GOT3 (cell line): ENCODE measurements at places on chromosomes 1 and 21.

DNA sequence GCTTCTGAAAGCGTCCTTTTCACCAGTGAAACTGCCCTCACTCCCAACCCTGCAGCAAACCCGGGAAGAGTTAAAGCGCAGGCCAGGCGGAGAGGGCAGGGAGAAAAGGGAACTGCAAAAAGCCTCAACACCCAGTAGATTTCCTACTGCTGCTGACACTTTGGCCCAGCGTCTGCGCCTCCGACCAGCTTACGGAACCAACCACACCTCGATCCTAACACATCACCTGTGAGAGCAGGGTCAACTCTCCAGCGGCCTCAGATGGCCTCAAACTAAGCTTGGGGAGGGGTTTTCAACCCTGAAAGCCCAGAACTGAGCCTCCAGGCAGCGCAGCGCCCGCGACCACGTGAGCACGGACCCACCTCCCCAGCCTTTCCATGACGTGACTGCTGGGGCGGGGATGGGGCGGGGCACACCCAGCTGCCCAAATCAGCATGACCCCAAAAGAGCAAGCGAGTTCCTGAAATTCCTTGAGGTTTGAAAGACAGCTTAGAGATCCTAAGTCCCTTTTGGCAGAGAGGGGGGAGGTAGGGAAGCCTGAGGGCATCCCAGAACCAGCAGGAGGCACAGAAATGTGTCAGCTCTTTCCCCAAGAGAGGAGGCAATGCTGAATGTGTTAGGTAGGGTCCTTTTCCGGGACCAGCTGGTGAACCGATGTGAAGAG lies 59.1 kb downstream of the ITPKB start:
- DNase-seq: no peak

DNA sequence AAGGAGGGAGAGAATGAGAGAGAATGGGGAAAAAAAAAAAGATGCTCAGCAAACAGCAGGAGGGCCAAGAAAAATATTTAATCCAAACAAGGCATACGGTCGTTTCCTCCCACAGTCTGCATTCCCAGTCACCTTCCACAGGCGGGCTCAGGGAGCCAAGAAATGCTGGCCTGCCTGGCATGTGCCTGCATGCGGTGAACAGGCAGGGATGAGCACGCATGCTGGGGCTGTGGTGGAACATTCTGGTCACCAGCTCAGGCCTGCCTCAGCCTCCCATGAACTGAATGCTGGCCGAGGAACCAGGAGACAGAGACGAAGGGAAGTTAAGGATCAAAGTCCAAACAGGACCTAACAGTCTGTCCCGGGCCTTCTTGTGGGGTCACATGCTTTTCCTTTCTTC lies 335.3 kb downstream of the ASTN1 start:
- no peak for DNase-seq

DNA sequence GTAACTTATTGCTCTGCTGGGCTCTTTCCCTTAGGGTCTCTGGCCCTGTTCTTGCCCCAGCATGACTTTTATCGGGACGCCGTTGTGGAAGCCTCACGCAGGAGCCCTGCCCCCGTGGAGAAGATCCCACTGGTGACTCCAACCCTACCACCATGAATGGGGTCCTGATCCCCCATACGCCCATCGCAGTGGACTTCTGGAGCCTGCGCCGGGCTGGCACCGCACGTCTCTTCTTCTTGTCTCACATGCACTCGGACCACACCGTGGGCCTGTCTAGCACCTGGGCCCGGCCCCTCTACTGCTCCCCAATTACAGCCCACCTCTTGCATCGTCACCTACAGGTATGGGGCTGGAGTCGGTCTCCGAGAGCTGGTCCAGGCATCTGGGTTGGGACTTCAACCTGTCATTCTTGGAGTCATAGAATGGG lies 322 bp downstream of the DCLRE1B start:
- DNase-seq: no peak

DNA sequence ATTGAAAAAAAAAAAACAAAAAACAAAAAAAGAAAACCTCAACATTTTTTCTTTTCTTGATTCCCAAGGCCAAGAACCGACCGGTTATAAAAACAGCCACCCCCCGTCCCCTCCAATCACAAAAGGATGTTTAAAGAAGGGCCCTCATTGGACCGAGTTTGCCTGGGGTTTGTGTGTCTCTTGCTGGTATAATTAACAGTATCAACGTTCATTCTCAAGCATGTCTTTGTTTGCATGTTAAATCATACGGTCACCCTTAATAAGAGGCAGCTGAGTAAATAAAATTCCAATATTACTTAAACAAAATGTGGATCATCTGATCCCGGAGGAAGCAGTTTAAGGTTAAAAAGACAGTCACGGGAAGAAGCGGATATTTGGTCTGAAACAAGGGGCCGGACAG lies 201.1 kb downstream of the PRDM2 start:
- no peak for DNase-seq

- DNase-seq: no peak
Observed at GRCh38 chr1:192170196-192170984, 12.1 kb downstream of the RGS18 start.

DNA sequence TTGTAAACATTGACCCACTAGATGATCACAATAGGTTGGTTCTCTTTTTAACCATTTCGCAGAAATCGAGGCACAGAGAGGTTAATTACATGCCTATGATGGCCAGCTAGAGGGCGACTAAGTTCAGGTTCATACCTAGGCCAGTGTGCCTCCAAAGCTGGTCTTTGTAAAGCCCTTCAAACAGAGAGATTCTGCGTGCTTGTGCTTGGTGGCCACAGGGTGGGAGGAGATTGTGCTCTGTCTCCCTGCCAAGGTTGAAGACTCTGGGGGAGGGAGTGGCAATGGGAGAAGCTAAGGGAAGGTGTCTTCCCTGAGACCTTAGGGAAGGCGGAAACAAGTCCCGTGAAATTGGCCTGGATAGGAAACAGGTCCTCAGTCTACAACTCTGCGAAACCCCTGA lies 59.1 kb upstream of the RBM15 start:
- DNase-seq: no peak
